ENCODE measurements at places on chromosomes 2 and 18. TPM values are rescaled to one million over a fixed set of nuclear protein-coding genes. Genes with fewer than 3 reads are reported as not detected.

PPP4R3B gene
- total RNA-seq: 43.3 TPM

RTP5 gene
- not detected for total RNA-seq

ANKRD36 gene
- total RNA-seq: 18.4 TPM

AMER3 gene
- total RNA-seq: not detected

DYSF gene
- total RNA-seq: 5.9 TPM

VIT gene
- total RNA-seq: not detected

ERICH2 gene
- not detected for total RNA-seq

ORC2 gene
- total RNA-seq: 22.9 TPM

SNED1 gene
- 3.2 TPM for total RNA-seq

HOXD12 gene
- not detected for total RNA-seq

RFTN2 gene
- not detected for total RNA-seq

CRYGC gene
- not detected for total RNA-seq

TEX44 gene
- not detected for total RNA-seq

PROC gene
- not detected for total RNA-seq

C1QL2 gene
- total RNA-seq: not detected

WNT6 gene
- total RNA-seq: not detected

COL3A1 gene
- total RNA-seq: 9.3 TPM

TUBA4B gene
- total RNA-seq: not detected

GALNT5 gene
- 0.03 TPM for total RNA-seq

GCC2 gene
- total RNA-seq: 12.9 TPM

LPIN2 gene
- total RNA-seq: 3.7 TPM

RAPGEF4 gene
- 0.24 TPM for total RNA-seq

TWIST2 gene
- total RNA-seq: 20.4 TPM

ALLC gene
- total RNA-seq: 0.11 TPM

VWA3B gene
- 0.77 TPM for total RNA-seq

ESPNL gene
- 0.40 TPM for total RNA-seq

HOXD4 gene
- 2.5 TPM for total RNA-seq

GAREM2 gene
- 0.06 TPM for total RNA-seq

SERPINB3 gene
- not detected for total RNA-seq

TXNDC2 gene
- total RNA-seq: 0.06 TPM

CCDC68 gene
- 3.5 TPM for total RNA-seq

NFATC1 gene
- 1.5 TPM for total RNA-seq

Data from Daoy (cell line).